Occipital lobe (tissue), 3 donors: ENCODE measurements at places on chromosomes 13 and 19.
A peak's percentile ranks its signal among the peaks of the same experiment; 100 is the strongest.

- DNase-seq: no peak
These were observed 52.3 kb upstream of the PARP4 start for GRCh38 chr13:24564881-24565280.

GRCh38 chr13:50170447-50171037 lies 155.3 kb downstream of the KCNRG start:
- no peak for DNase-seq

- DNase-seq: no peak
These were observed 3.1 kb downstream of the A1BG start for GRCh38 chr19:58350001-58350861.

DNA sequence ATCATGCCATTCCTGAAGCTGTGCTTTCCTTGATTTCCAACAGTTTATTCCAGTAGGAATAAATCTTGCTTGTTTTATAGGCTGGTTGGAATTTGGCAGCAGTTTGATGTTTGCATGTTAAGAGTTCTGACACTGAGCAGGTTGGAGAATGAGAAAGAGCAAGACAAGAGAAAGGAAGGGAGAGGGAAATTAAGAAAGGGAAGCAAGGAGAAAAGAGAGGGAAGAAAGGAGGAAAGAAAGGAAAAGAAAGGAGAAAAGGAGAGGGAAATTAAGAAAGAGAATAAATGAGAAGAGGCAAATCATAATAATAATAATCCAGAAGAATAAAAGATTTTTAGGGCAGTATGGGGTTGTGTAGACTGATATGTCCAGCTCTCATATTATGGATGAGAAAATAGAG lies 28.4 kb upstream of the UQCRFS1 start:
- DNase-seq: no peak

- DNase-seq: no peak
These were observed 409 bp downstream of the FOSB start for GRCh38 chr19:45468159-45468651.

- no peak for DNase-seq
These were observed 1191.1 kb upstream of the MIR17HG start for GRCh38 chr13:90156390-90156789.

- DNase-seq: peak; percentile 69
These were observed 12.1 kb downstream of the PIN1 start for GRCh38 chr19:9847087-9847671.

GRCh38 chr13:110138700-110139036 lies 168.3 kb downstream of the COL4A1 start:
- DNase-seq: no peak

GRCh38 chr13:98401934-98402333 lies 175.0 kb downstream of the STK24 start:
- DNase-seq: no peak

DNA sequence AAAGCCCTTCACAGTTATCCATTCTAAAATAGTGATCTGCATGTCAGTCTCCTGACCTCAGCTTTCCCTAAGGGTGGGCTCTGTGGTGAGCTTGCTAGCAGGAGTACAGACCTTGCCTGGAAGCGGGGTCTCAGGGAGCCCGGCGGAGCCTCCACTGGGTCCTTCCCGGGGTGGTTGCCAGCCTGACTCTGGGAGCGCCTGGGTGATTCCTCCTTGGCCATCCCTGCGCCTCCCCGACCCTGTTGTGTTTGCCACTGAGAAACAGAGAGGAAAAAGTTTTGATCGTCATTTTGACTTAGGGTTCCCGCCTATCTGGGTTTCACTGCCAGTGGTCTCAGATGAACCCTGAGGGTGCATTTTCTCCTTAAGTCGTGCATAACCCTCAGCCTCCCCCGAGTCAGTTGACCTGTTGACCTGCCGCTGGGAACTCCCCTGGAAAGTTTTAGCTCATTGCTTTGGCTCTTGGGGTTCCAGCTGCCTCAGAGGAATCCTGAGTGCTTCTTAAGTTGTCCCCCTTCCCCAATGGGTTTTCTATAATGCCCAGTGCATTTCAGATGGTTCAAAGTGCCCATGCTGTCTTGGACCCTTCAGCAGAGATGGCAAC lies 117.8 kb downstream of the RAB20 start:
- DNase-seq: no peak

DNA sequence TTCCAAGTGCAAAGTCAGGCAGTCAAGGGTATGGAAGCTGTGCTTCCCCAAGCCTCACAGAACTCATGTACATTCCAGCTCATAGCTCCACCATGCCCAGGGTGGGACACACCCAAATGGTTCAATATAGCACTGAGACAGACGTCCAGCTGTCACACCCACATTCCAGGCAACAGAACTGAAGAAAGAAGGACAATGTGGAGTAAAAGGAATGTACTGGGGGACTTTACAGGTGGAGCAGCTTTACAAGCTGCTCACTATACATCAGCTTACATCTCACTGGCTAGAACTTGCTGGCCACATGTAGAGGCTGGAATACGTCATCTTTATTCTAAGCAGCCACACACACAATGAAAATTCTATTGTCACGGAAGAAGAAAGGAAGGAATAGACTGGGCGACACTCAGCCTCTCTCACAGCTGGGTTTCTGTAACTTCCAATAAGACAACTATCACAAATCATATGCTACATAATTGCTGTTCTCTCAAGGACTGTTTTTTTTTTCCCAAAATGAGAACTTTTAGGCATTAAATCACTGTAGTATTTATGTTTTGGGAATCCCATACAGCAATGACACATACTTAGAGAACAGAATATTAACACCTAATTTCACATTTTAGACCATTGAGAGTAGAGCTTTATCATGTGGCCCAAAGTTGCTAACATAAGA lies 86.1 kb downstream of the KLF12 start:
- DNase-seq: no peak

GRCh38 chr13:83914368-83914767 lies 32.1 kb upstream of the SLITRK1 start:
- DNase-seq: no peak

DNA sequence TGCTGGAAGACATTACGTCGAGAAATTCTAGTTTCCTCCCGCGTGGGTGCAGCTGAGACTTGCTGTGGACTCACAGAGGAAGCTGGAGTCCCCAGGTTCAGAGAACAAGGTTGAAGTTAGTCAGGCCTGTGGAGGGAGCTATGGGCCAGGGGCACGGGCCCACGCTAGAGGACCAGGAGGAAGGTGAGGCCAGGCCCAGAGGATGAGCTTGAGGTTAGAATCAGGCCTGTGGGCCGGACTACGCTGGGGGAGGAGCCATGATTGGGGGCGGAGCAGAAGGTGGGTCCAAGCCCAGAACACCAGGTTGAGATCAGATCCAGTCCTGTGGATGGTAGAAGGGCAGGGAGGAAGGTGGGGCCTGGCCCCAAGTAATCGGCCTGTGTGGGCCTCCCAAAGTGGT lies 32.6 kb downstream of the ZNF846 start:
- DNase-seq: no peak

DNA sequence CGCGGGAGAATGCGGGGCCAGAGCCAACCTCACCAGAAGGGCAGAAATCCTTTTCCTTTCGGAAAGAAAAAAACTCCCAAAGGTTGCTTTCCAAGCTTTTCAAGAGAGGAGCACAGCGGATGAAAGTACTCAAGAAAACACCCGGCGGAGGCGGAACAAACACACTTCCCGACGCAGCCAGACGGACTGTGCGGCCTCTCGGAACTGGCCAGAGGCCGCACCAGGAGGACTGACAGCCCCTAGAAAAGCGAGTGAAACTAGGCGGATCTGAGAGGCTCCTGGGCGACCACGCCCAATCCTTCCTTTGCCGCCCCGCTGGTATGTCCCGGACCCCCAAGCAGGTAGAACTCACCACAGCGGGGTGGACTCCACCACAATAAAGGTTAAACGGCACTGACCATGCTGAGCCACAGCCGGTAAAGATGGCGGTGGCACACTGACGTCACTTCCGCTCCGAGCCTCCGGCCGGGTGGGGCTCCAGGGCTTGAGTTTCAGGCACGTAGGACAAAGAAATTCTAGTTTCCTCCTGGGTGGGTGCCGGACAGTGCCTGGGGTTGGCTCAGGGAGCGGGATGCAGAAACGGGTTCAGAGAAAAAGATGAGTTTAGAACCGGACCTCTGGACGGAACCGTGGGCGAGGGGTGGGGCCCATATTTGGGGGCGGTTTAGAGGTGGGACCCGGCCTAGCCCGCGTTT lies at the start of gene ZNF562:
ZNF562 (minus strand) TSS at position 438 of the 695 bp plus-strand sequence. CDS start 14,356 bp downstream, outside the sequence.
- peak; percentile 79 for DNase-seq

DNA sequence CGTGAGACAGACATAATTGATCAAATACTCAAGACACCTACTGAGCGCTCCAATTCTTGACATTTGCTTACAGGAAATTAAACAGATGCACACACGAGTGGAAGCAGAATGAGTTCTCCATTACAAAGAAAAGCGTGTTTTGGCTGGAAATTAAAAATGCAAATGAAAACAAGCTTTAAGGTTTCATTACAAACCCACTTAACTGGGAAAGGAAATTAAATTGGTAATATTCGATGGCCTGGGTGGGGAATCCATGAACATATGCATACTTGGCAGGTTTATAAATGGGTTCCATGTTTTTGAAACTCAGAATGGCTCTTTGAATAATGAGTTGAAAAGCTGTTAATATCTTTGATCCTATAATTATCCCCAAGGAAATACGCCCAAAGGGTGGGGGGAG lies 178.0 kb downstream of the IER2 start:
- DNase-seq: no peak

GRCh38 chr19:16376649-16377048 lies 52.0 kb downstream of the KLF2 start:
- no peak for DNase-seq

DNA sequence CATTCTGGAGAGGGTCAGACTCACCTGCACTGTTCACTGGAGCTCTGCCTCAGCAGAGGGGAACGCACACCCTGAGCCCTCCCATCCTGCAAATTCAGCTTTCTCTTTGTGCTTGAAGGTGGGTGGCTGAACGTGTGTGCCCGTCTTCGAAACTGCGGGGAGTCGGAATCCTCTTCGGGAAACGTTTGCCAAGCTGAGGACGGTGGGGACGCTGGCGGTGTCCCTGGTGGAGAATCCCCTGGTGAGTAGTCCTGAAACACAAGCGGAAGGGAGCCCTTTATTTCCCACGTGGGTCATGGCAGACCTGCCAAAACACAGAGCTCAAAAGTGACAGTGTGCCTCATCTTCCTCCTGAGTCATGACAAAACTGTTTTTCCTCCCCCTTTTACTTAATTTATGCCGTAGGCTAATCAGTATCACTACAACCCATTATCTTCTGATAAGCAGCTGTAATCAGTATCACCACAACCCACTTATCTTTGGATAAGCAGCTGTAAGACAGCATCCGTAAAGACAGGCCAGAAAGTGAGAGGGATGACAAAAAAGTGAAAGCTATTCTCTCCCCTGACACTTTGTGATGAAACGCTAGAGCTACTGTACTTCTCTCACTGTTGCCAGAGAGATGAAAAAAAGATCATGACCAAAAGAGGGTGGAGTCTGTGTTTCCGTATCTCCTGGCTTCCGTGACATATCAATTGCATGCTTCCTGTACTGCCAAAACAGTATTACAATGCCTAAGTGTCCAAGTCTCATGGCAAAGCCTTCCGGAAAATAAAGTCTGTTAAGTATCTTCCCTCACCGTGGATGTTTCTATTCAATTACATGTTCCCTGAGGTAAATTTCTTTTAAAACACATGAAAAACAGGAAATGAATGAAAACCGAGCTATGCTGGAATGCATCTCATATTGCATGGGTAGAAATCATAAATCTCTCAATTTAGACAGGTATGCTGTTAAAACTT lies 155.5 kb downstream of the TBC1D4 start:
- no peak for DNase-seq

DNA sequence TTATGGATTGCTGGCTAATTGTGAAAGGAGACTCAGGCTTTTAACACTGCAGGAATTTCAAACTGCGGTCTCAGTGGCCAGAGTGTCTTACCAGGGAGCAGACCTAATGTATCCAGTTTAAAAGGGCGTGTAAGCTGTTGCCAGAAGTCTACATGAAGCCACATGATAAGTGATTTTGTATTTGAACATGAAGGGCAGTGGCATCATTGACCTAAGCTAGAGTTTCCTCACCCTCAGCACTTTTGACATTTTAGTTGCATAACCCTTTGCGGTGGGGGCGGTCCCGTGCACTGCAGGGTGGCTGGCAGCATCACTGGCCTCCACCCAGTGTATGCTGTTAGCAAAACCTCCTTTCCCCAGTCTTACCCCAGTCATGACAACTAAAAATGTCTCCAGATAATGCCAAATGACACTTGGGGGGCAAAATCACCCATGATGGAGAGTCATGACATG lies 23.7 kb upstream of the GPR18 start:
- DNase-seq: no peak

GRCh38 chr13:111491659-111492058 lies 171.2 kb downstream of the TEX29 start:
- no peak for DNase-seq

- no peak for DNase-seq
These were observed 6.5 kb upstream of the CTXN1 start for GRCh38 chr19:7932276-7932929.

DNA sequence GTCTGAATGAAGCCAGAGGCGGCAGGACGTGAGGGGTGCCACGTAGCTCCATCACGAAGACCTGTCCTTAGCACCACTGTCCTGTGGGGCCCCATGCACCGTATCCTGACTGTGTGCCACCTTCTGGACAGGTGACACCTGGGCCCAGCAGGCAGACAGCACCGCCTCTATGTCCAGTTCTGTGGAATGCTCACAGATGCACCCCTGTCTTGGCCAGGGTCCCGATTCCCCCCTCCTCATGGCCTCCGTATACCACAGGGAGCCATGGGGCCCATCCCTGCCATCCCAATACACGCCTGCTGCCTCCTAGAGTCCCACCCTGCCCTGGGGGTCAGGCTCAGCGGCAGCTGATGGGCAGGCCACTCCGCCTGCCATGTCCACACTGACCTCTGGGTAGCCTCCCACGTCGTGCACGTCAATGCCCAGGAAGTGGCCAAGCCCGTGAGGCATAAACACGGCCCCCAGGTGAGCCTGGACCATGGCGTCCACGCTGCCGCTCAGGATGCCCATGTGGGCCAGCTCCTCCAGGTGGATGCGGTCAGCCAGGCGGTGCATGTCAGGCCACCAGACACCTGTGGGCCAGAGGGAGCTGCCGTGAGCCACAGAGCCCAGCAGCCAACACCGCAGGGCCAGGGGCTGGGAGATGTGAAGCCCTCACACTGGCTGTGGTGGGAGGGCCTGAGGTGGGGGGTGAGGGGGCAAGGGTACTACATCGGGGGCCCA lies 17.6 kb downstream of the CEBPG start:
- DNase-seq: no peak

DNA sequence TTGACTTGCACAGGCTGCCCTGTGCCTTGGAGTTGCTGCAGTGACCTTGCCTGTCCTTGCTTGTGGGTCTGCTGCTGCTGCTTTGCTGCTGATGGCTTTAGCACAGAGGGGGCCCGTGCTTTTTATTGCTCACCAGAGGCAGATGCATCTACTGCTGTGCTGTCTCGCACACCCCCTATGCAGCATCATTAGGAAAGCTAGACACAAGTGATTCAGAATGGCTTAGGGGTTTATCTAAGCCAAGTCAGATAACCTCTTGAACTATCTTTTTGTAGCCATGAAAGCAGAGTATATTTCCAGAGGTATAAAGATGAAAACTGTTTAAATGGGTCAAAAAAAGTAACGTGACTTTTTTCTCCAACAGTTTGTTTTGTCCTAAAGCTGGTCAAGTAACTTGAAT lies 7.8 kb downstream of the GTF3A start:
- DNase-seq: no peak

GRCh38 chr13:39370554-39370953 lies 232.4 kb downstream of the LHFPL6 start:
- DNase-seq: no peak
